ENCODE measurements at places on chromosomes 16 and 17. TPM values are rescaled to one million over a fixed set of nuclear protein-coding genes. Genes with fewer than 3 reads are reported as not detected.

The PIRT gene
- total RNA-seq, result not detected

The C17orf75 gene
- total RNA-seq, result 16.7 TPM

The CD300LG gene
- total RNA-seq, result not detected

The C16orf92 gene
- total RNA-seq, result not detected

The GUCY2D gene
- not detected for total RNA-seq

All from smooth muscle cell of the umbilical artery (primary cell).